Pancreas (tissue), 10 donors: ENCODE measurements at places on chromosomes 3 and 15. TPM values are rescaled to one million over a fixed set of nuclear protein-coding genes. Genes with fewer than 3 reads are reported as not detected.

- DNase-seq: no peak
Measured at GRCh38 chr15:48411971-48412591, 80.9 kb downstream of the DUT start.

DNA sequence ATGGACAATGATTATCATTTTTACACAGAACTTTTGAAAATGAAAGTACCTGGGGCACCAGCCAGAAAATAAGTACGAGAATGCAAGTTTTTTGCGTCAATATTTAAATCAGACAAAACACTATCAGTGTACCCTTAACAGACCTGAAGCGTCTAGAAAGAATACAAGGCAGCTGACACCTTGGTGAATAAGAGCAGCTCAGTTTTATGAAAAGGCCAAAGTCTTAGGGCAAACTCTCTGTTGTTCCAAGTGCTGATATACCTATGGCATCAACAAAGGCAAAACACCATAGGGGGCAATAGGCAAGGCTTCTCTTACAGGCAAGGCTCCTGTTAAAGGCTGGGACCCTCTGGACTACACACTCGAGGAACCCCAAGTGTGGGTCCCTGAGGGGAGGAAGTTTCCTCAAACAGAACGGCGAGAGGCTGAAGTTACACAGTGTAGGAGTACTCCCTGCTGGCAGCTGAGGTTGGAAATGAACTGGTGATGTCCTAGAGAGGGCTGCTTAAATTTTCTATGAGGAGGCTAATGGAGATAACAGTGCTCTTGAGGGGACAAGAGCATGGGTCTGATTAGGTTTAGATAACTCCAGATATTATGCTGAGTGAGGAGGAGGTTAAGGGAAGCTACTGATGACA is 291.0 kb downstream of the TIGIT start:
- no peak for DNase-seq

- no peak for DNase-seq
Measured at GRCh38 chr3:188236271-188236670, 82.3 kb downstream of the LPP start.

- DNase-seq: no peak
Measured at GRCh38 chr3:161409069-161409468, 37.8 kb upstream of the SPTSSB start.

SLC12A1 gene
- total RNA-seq: not detected
